HS-5 (cell line): ENCODE measurements at places on chromosomes 11 and 22.

- DNase-seq, result no peak
These were observed 26.1 kb upstream of the IGSF9B start for GRCh38 chr11:133982876-133983275.

DNA sequence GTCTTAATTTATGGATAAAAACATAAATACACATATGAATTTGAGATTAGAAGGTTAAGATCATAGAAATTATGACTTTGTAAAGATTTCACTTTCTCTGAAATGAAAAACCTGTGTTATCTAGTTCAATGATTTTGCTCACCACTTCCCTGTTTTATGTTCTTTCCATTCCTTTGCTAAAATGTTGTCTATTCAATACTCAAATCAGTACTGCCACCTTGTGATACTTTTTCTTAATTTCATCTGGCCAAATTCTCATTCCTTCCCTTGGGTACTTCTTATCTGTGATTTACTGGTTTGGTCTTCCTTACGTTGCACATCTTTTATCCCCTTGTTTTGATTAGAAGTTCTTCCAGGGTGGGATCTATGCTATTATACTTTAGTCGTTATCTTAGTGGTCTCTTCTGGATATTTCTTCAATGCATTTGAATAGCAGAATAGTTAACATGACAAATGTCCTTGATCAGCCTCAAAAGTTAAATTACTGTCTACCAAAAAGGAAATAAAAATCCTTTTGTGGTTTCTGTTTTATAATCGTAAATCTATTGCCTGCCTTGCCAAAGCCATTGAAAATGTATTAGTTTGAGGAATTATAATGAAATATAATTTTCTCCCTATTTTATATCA is 197.0 kb downstream of the PGR start:
- peak; percentile 61 for DNase-seq

- no peak for DNase-seq
These were observed 25.2 kb downstream of the CWC15 start for GRCh38 chr11:94948070-94948617.

GRCh38 chr22:45891996-45892621 is 84.9 kb downstream of the WNT7B start:
- no peak for DNase-seq

- no peak for DNase-seq
These were observed 40.9 kb downstream of the TCF20 start for GRCh38 chr22:42229455-42230149.

DNA sequence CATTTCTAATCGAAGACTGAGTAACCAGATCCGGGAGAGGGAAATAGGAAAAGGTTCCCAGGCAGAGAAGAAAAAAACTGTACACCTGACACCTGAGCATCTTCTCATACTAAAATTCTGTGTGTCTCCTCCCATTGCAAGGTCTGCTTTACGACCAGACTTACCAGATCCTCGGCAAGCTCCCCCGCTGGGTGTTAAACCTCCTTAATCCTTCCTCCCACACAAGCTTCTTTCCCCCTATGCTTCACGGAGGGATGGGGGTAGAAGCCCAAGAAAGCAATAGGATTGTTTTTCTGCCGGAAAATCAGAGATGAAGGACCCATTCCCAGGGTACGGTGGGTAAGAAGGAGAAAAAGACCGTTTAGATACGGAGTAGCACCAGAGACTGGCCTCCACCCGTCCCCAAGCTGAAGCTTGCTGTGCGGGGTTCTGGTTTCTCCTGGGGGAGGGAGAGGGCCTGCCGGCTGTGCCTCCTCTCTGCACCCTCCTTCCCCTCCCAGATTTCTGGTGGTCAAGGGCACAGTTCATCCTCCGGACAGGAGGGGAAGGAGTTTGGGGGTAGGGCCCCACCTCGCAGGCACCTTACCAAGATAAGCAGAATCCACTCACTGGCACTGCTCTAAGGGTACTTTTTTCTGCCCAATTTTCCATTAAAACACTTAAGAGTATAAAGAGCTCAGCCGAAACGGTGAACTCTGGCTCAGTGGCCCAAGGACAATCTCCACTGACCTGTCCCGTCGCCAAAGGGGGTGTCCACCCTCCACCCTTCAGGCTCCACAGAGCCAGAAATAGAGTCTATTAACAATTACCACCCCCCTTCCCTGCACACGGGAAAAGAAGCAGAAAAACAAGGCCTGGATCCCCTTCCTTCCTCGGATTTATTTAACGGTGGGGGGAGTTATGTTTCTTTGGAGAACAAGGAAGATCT is 1.2 kb downstream of the TOB2 start:
- no peak for DNase-seq

GRCh38 chr11:121889931-121890330 is 226.1 kb downstream of the BLID start:
- no peak for DNase-seq
